Mesendoderm (in vitro differentiated cells): ENCODE measurements at places on chromosomes 6 and 20.

GRCh38 chr6:32970413-32971241 is 2.2 kb downstream of the BRD2 start:
- peaks cover 8% of the 10 kb centered on the region for H3K4me1 ChIP-seq
- peaks cover 20% of the 10 kb centered on the region for H3K36me3 ChIP-seq
- peak overlapping the region; percentile 97 for H3K4me3 ChIP-seq
- peak overlapping the region; percentile 100 for H3K27ac ChIP-seq

DNA sequence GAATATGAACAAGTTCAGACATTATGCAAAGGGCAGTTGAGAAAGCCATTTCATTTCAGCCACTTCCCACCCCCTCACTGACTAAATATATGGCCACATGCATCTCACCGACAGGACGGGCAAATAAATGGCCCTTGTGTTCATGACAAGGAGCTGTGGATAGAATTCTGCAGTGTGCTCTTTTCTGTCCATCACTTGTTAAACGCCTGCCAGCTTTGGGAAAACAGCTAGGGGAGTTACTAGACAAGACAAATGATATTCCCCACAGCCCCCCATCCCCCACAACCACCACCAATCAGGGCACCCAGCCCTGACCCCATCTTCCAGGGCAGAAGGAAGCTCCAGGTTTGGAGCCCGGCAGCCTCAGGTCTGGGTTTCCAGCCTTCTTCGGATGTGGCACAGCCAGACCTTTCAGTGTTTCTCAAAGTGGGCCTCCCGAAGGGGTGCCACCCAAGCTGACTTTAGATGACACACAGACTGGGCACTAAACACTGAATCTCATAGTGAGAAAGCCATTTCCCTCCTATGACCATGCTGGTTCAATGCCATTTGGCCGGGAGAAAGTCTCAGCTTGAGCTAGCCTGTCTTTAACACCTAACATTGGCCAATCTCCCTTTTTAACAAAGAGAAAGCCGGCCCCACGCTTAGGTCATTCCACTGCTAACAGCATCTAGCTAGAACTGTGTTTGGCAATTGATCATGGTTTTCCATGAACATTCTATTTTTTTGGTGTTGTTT is 4.0 kb upstream of the RIPOR3 start:
- H3K27me3 ChIP-seq, result no peaks in the 10 kb centered on the region
- DNase-seq, result no peak
- no peak overlapping the region for H3K4me3 ChIP-seq
- H3K36me3 ChIP-seq, result no peaks in the 10 kb centered on the region

DNA sequence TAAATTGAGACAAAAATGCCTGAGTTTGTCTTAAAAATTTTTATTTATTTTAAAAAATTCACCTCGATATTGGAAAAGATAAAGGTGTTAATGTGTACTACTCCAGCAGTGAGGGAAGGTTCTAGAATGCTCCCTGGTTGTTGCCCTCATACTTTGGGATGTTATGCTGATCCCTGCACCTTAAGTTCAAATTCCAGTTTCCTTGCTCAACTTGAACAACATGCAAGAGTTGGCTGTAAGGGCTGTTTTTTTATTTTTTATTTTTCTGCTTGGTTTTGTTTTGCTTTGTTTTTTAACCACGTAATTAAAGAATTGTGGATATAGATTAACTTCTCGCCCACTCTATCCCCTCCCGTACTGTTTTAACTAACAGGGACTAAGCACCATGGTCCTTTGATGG is 158.7 kb upstream of the CITED2 start:
- H3K27ac ChIP-seq, result peak overlapping the region; percentile 92
- no peak overlapping the region for H3K4me3 ChIP-seq
- DNase-seq, result no peak
- H3K27me3 ChIP-seq, result no peaks in the 10 kb centered on the region
- peaks cover 8% of the 10 kb centered on the region for H3K4me1 ChIP-seq
- no peaks in the 10 kb centered on the region for H3K36me3 ChIP-seq

GRCh38 chr6:85062884-85063283 is 298.5 kb upstream of the TBX18 start:
- no peak overlapping the region for H3K27ac ChIP-seq
- no peak for DNase-seq
- H3K4me3 ChIP-seq, result no peak overlapping the region
- H3K27me3 ChIP-seq, result no peaks in the 10 kb centered on the region

- H3K36me3 ChIP-seq, result no peaks in the 10 kb centered on the region
- H3K27me3 ChIP-seq, result no peaks in the 10 kb centered on the region
- H3K27ac ChIP-seq, result no peak overlapping the region
- no peak overlapping the region for H3K4me3 ChIP-seq
- no peaks in the 10 kb centered on the region for H3K4me1 ChIP-seq
Observed at GRCh38 chr6:79923270-79923669, 24.1 kb downstream of the ELOVL4 start.

DNA sequence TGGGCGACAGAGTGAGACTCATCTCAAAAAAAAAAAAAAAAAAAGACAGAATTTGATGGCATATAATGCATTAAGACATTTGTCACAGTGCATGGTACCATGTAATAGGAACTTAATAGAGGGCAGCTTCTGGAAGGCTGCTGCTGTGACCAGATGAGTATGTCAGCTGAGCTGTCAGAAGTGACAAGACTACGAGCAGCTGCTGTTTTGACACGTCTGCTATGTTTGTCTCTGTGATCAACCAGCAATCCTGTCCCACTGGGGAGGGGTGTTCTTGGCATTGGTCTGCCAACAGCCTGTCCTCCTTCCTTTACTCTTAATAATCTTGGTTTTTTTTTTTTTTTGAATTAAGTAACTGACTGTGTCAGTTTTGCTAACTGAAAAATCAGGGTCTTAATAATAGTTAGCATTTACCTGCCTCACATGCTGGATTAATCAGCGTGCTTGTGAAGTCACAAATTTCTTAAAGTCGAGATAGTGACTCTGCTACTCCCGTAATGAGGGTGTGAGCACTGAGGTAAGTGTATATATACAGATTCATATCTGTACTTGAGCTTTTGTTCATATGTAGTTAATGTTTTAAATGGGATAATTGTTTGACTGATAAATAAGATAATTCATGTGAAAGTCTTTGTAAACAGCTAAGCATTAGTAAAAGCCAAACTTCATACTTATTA is 152.4 kb downstream of the BMP2 start:
- peaks cover 2% of the 10 kb centered on the region for H3K4me1 ChIP-seq
- DNase-seq, result no peak
- no peaks in the 10 kb centered on the region for H3K27me3 ChIP-seq
- no peak overlapping the region for H3K27ac ChIP-seq
- H3K4me3 ChIP-seq, result no peak overlapping the region

DNA sequence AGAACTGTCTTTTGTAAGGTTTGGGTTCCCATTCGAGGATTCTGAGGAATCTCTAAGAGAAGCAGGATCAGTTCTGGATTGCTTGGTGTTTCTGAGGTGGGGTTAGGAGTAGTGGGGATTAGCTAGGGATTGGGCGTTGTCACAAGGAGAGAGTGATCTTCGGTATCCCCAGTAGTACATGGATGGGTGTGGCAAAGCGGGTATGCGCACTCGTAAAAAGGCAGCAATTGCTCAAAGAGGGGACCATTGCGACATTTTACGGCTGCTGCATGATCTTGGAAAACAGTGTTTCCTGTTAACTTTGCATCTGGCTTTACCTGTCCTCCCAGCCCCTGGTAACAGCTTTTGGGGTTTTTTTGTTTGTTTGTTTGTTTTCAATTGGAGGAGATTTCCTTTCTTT is 9.7 kb upstream of the ZSCAN9 start:
- H3K4me1 ChIP-seq, result no peaks in the 10 kb centered on the region
- no peak overlapping the region for H3K4me3 ChIP-seq
- H3K36me3 ChIP-seq, result no peaks in the 10 kb centered on the region
- DNase-seq, result no peak
- no peak overlapping the region for H3K27ac ChIP-seq

- H3K4me3 ChIP-seq, result no peak overlapping the region
- H3K27me3 ChIP-seq, result no peaks in the 10 kb centered on the region
- H3K27ac ChIP-seq, result peak overlapping the region; percentile 59
- DNase-seq, result peak; percentile 95
Observed at GRCh38 chr6:89348372-89348771, 4.2 kb downstream of the UBE2J1 start.

DNA sequence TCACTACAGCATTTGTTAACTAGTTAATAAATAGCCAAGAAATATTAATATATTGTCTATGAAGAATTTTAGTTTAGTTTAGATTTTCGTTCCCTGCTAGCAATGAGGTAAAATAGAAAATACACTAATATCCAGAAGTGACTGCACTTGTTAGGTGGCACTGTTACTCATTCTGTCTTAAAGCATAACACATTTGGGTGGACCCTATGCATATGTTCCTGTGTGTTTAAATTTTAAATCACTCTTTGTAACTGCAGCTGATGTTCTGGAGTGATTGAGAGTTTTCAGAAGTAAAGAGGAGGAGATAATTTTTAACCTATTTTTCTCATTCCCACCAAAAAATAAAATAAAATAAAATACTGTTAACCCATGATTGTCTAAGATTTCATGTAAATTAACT is 73.9 kb upstream of the SOX4 start:
- no peaks in the 10 kb centered on the region for H3K36me3 ChIP-seq
- no peaks in the 10 kb centered on the region for H3K27me3 ChIP-seq
- no peaks in the 10 kb centered on the region for H3K4me1 ChIP-seq
- no peak overlapping the region for H3K4me3 ChIP-seq
- no peak for DNase-seq
- no peak overlapping the region for H3K27ac ChIP-seq

DNA sequence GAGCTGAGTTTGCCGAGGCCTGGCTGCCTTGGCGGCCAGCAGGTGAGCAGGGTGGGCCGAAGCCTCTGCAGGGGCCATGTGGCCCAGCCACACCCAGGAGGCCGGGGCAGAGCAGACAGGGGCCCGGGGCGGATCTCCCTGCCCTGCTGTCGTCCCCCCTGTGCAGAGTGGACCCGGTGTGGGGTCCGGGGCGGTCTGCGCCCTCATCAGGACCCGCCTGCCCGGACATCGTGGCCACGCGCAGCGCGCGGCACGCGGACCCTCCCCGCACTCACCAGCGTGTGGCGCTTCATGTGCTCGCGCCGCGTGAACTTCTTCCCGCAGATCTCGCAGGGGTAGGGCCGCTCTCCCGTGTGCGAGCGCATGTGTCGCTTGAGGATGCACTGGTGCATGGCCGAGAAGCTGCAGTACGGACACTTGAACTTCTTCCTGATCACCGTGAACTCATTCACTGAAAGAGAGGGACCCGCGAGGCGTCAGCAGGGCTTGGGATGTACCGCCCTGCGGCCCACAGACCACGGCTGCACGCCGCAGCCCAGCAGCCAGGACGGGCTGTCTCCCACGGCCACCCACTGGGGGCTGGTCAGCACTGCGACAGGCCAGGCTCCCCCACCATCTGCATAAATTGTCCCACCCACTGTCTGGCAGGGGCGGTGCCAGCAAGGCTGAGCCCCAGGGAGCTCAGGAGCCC is 13.0 kb downstream of the SLC2A4RG start:
- H3K27ac ChIP-seq, result no peak overlapping the region
- no peak overlapping the region for H3K4me3 ChIP-seq
- no peaks in the 10 kb centered on the region for H3K4me1 ChIP-seq

DNA sequence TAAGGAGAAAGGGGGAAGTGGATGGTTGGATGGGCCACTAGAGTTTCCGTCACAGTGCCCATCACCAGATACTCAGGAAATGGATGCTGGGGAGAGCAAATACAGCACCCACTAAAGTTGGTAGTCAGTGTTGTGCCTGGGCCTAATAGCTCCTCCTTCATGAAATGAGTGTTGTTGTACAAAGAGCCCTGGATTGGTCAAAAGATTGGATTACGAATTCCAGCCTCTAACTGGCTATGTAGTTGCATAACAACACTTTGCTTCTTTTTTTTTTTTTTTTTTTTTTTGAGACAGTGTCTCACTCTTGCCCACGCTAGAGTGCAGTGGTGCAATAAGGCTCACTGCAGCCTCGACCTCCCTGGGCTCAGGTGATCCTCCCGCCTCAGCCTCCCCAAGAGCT is 27.4 kb downstream of the KCNG1 start:
- H3K4me3 ChIP-seq, result no peak overlapping the region
- H3K27me3 ChIP-seq, result no peaks in the 10 kb centered on the region
- peaks cover 8% of the 10 kb centered on the region for H3K4me1 ChIP-seq
- H3K27ac ChIP-seq, result no peak overlapping the region
